ENCODE measurements at places on chromosomes 5 and 9.
A peak's percentile ranks its signal among the peaks of the same experiment; 100 is the strongest.

DNA sequence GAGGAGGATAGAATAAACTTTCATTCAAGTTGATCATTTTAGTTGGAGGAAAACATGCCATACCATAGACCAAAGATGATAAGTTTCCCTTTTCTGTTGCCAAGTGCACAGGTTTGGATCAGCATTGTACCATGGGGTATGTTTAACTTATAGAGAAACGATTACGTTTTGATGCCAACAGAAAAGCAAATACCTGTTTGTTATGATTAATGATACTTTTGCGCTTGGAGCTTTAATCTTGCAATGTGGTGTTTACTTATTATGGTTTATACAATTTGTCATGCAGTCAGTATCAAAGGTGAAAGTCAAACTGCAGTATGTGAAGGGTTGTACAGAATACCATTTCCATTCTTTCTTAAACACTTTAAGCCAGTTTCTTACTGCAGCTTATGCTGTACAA lies 13.2 kb upstream of the ARHGEF28 start:
- no peak for DNase-seq

- DNase-seq: no peak
Measured at GRCh38 chr5:135435467-135436330, 11.4 kb downstream of the DCANP1 start.

GRCh38 chr5:61598126-61598525 lies 266.1 kb downstream of the ZSWIM6 start:
- DNase-seq: no peak

DNA sequence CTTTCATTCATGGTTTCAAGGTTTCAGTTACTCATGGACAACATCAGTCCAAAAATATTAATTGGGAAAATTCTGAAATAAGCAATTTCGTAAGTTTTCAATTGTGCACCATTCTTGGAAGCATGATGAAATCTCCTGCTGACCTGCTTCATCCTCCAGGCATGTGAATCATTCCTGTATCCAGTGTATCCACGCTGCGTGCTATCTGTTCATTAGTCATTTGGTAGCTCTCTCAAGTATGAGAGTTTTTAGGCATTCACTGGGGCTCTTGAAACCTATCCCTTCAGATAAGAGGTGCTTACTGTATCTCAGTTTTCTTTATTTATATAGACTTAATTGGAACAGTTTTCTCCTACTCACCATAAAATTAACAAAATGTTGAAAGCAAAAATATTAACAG lies 293.0 kb downstream of the CDH12 start:
- no peak for DNase-seq

- no peak for DNase-seq
Measured at GRCh38 chr5:72189146-72189545, 81.9 kb downstream of the MAP1B start.

DNA sequence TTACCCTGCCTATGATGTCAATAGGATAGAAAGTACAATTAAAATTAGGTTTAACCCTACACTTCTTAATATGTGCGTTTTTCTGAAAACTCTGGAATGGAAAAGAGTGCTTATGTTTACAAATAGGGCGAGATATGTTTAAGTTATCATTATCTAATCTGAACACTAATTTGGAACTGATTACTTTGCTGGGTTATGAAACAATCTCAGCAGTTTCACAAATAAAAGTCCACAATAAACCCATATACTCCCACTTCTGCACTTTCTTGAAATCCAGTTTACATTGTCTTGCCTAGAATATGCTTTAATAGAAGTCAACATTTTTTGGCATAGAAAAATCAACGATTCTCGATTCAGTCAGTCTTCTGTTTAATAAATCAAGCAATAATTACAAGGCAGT lies 236.3 kb downstream of the NFIB start:
- DNase-seq: no peak

DNA sequence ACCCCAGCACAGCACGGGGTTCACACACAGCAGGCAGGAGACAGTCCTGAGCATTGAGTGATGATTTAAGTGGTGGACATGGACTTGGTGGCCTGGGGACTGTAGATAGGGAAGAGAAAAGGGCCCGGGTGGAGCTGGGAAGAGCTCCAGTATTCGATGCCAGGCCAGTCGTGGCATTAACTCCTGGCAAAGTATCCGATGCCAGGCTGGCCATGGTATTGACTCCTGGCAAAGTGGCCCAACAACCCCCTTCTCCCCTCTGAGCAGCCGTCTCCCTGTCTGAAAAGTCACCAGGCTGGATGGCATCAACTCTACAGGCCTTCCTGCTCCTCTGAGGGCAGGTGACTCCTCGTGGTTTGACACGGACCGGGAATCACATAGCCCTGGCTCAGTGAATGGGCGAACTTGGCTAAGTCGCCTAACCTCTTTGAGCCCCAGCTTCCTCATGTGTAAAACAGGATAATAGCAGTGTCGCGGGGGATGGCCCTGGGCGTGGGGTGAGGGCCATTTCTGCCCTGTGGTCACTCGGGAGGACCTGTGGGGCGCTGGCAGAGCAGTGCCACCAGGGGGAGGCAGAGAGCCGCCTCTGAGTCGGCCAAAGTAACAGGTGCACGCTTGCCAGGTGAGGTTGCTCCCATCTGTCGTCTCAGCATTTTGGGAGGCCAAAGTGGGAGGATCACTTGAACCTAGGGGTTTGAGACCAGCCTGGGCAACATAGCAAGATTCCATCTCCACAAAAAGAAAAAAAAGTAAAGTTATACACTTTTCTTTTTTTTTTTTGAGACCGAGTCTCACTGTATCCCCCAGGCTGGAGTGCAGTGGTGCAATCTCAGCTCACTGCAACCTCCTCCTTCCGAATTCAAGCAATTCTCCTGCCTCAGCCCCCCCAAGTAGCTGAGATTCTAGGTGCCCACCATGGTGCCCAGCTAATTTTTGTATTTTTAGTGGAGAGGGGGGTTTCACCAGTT lies 5.7 kb upstream of the SEC16A start:
- no peak for DNase-seq

- no peak for DNase-seq
Measured at GRCh38 chr9:89801341-89801740, 196.5 kb downstream of the GADD45G start.

DNA sequence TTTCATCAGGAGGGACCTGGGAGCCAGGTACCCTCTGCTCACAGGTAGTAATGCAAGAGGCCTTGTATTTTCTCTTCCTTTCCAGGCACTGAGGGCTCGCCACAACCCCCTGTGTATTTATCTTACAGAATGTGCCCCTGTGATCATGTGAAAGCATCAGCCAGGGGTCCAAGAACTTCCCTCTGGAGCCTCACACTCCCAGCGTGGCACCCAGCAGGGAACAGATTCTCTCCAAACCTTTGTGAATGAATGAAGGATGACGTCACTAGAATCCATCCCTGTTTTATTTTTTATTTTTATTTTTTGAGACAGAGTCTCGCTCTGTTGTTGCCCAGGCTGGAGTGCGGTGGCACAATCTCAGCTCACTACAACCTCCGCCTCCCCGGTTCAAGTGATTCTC lies 107.3 kb upstream of the IER5L start:
- DNase-seq: no peak

DNA sequence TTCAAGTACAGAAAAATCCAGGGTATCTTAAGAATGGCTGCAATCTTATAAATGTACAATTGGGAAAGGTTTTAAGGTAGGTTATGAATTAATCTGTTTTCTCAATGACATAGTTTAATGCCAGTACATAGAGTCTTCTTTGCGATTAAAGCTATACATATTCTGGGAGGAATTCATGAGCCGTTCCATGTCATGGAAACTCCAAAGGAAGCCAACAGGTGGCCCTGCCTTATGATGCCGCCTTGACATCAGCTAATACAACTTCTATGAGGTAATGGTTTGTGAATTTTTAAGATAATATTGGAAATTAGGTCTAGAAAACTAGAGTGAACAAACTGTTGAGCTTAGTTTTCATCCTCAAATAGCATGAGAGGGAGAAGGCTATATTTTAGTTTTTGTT lies 713.4 kb downstream of the EFNA5 start:
- DNase-seq: no peak

- DNase-seq: no peak
Measured at GRCh38 chr9:111516061-111516465, 8.9 kb upstream of the ZNF483 start.

DNA sequence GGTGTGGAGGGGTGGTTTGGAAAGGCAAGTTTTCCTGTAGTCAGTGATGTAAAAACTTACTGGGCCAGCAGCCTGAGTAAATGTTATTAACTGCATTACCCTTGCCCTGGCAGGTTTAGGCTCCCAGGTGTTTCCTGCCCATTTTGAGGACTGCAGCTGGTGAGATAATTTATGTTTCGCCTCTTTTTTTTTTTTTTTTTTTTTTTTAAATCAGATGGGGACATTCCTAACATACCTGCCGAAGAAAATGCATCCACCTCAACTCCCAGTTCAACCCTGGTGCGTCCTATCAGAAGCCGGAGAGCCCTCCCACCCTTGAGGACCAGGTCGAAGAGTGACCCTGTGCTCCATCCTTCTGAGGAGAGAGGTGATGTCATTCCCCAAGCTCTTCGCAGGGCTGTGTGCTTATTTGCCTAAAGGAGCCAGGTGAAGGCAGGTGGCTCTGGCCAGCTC lies 60.6 kb downstream of the ENTREP1 start:
- DNase-seq: no peak

DNA sequence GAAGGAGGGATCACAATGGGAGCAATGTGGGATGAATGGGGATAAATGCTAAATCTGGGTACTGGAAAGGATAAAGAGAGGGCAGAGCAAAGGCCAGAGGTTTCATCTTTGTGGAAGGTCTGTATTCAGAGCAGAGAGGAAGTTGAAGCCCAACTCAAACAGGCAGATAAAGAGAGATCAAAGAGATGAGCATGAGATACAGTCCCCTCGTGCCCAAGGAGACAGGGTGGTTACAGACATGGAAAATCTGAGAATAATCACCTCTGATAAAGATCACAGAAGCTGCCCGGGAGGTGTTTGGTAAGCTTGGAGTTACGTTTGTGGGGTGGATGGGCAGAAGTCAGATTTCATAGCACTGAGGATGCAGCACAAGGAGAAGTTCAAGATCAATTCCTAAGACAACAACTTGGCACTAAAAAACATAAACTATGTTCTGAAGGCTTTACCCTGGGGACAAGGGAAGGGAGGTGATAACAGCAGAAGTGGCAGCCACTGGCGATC lies 459 bp upstream of the ERAP2 start:
- peak; percentile 18 for DNase-seq

DNA sequence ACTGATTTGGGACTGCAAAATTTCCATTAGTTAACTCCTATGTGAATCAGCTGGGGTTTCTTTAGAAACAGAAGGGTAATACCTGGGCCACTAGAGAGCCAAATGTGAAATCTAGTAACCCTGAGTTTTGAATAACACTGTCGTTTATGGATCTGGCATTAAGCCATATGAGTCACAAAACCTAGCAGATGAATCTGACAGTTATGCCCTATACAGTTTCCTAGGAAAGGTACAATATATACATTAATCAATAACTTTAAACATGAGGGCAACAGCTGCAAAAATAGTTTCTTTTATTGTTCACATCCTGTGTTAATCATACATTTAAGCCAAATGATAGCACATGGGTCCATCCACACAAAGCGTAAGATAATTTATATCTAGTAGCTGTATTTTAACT lies 56.9 kb downstream of the PAM start:
- no peak for DNase-seq

- no peak for DNase-seq
Measured at GRCh38 chr9:30928045-30928444, 1456.4 kb upstream of the ACO1 start.

GRCh38 chr9:93252781-93253530 lies 69.0 kb downstream of the WNK2 start:
- DNase-seq: no peak

- DNase-seq: no peak
Measured at GRCh38 chr9:26612211-26612610, 280.4 kb downstream of the CAAP1 start.

GRCh38 chr9:33265211-33265865 lies 489 bp downstream of the CHMP5 start:
- DNase-seq: no peak

DNA sequence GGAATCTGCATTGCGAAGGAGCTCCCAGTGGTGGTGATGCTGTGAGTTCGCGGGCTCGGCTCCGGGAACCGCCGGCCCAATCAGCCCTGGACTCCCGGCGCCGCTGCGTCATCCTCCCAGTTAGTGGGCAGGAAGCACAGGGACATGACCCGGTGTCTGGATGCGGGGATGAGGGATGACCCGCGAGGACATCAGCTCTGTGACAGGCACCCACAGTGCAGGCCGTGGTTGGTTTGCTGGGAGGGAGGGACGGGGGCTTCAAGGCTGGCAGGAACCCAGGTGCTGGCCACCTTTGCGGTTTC lies 996 bp downstream of the NXNL2 start:
- DNase-seq: no peak

Data from NCI-H2227 treated with DMSO at 0.1 percent for 48 hours (cell line).